NCI-H526 (cell line): ENCODE measurements at places on chromosomes 7 and 10.

DNA sequence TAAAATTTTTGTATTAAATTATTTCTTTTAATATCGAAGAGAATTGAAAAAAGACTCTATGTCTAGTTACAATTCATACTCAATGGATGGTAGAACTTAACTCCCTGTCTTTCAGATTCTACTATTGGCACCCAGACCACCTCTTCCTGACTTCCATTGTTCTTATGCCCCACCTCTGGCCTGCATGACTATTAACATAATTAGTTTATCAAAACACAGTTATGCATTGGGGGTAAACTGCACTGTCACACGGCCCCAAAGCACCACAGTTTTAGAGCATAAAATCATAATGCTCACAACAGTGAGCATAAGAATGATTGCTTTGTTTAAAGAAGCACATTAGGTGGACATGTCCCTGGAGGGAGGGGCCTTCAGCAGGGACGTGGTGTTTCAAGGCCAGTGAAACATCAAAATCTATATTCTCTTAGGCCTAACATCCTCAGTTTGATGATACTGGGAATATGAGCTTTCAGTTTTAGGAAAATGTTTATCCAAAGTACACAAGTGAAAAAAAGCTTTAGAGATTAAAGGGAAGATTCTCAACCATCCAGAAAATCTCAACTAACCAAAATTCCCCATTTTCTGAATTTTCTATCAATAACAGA, 79.8 kb downstream of the NRP1 start:
- DNase-seq: no peak

GRCh38 chr7:2012981-2013380, 219.8 kb downstream of the MAD1L1 start:
- no peak for DNase-seq

GRCh38 chr10:1369665-1370064, 313.5 kb downstream of the WDR37 start:
- no peak for DNase-seq

GRCh38 chr10:17882557-17882956, 69.2 kb upstream of the SLC39A12 start:
- DNase-seq: no peak

GRCh38 chr7:128056901-128057300, 25.7 kb upstream of the LRRC4 start:
- no peak for DNase-seq

GRCh38 chr7:128162666-128163065, 78.4 kb upstream of the LEP start:
- no peak for DNase-seq

- no peak for DNase-seq
Observed at GRCh38 chr7:21884496-21884895, 61.2 kb downstream of the CDCA7L start.

DNA sequence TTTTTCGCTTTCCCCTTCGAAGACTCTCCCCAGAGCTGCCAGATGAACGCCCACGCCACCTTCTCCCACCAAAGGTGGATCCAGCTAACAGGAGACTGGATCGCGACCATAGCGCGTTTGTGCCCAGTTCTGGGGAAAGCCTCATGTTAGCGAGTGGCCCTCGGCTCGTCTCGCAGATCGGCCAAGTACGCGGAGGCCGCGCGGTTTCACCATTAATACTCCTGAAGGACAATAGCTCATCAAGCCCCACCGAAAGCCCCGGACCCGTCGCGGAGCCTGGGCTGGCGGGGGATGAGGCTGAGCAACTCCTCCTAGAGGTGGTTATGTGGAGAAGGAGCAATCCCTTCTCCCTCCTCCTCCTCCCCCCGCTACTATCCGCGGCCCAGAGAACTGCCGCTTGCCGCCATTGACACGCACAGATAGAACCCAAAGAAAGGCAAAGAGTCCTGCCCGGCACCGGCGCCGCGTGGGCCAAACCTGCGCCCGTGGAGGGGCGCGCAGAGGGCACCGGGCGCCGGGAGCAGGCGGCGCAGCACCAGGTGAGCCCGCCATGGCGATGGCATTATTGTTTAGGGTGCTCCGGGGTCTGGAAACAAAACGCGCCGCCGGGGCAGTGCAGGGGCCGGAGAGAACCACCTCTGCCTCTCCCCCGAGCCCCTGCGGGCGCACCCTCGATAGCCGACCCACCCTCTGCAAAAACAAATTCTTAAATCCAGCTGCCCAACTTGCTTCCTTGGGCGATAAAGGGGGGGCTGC, at the start of gene MACROH2A2:
Gene MACROH2A2 (plus strand): TSS at position 385 of the 756 bp plus-strand sequence. CDS start 22,813 bp downstream, outside the sequence.
- peak; percentile 75 for DNase-seq

GRCh38 chr10:61463035-61463909, 10.1 kb upstream of the TMEM26 start:
- no peak for DNase-seq

DNA sequence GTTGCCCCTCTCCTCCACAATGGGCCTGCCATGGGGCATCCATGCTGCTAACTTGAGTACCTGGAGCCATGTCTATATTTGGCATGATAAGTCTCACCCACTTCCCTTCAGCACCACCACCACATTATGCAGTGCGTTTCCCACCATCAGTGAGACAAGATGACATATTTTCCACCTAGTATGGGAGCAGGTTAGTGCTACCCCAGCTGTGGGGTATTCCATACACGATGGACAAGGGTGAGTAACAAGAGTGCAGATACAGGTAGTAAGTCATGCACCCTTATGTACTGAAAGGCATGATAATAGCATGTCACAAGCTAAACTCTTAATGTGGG, 21.2 kb upstream of the OR2AE1 start:
- no peak for DNase-seq

- no peak for DNase-seq
Observed at GRCh38 chr10:33681595-33681994, 347.1 kb upstream of the NRP1 start.

GRCh38 chr7:929311-929711, 25.2 kb downstream of the ADAP1 start:
- no peak for DNase-seq

GRCh38 chr10:110137142-110137545, 70.3 kb upstream of the MXI1 start:
- DNase-seq: peak; percentile 28
